NAMALWA (cell line): ENCODE measurements at places on chromosomes 5 and 9.

DNA sequence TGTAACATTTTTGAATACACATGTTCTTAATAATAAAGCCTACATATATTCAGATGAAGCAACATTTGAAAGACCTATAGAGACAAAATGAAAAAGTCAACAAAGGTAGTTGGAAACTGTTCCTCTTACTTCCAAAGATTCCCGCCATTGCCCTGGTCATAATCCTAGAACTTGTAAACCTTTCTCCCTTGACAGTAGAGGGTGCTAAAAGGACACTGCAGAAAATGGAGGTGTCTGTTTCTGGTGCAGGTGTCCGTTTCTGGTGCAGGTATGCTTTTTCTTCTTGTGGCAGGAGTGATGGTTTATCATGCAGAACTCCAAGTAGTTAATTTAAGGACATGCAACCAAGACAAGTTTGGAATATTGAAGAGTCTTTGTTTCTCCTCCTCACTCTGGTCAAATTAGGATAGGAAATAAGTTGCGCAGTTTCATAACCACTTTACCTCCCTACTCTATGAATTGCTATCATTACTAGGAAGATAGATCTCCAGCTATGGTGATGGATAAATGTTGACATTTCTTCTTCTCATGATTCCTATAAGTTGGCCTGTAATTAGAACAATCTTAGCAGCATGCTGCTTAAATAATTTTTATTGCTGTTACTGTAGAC is 56.0 kb upstream of the FAM174A start:
- peak; percentile 56 for DNase-seq

DNA sequence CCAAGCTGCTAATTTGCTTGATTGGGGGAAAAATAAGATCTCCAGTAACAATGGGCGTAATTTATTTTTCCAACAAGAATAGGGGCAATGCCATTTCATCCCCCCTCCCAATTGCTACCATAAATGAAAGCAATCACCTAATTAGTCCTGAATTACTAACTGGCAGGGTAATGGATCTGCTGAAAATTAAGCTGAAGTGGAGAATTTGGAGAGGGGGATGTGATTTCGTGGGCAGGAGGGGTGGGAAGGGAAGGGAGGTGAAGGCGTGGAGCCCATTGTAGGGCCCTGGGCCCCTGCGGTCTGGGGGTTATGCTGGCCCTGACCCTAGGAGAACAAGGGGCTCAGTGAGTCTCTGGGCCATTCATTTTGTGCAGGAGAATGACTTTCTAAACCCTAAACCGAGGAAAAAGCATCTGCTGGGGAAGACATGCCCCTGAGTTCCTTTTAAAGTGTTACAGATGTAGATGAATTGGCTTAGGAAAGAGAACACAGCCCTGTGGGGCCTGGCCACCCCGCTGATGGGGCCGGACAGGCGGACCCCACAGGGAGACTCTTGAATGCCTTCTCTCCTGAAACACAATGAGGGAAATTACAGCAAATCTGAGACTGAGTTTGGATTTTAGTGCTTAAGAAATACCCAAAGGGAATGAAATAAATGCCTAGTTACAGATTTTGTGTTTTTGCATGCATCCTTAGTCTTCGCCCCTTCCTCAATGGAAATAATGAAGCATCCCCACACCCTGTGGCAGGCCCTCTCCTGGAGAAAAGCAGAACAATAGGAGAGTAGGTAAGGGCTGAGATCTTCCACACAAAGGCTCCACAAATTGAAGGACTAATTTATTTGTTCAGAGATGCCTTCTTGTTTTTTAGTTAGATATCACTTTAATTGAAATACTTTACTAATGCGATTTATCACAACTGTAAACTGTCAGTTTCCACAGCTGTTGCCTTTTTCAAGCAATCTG is 143.2 kb downstream of the PSAT1 start:
- DNase-seq = no peak

DNA sequence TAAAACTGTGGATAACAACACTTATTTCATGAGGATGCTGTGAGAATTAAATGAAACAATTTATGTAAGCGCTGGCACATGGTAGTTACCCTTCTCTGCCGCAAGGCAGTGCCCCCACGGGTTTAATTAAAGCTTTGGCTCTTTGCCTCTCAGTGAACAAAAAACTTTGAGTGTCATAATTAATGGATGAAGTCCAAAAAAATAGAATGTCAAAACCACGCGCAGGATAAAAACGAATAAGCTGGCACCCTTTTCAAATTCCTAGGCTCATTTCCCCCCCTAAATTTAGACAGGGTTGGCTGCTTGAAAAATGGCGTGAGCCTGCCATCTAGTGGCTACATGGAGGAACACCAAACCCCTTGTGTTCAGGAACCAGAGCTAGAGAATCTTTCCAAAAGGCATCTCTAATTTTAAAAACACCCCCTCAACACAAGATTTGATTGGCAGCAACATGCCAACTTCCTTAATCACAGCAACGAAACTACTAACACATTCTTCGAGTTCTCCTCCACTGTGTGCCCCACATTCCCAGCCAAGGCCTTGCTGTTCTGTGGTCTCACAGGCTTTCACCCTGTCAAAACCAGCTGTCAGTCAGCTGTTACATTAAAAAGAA is 29.0 kb upstream of the CCNG1 start:
- peak; percentile 83 for DNase-seq

DNA sequence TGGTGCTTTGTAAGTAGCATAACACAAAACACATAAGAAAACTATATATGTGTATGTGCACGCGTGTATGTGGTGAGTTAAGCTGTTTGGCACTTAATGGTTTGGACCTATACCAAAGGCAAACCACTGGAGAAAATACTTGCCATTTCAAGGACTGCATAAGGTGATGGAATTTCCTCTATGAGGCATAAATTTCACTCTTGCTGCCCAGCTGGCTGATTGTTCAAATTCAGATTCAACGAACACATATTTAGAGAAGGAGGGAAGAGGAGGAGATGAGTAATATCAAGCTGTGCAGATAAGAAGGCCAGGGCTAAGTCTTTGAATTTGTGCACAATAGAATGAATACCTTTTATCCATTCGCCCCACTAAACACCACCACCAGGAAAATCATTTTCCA is 470.6 kb upstream of the MPDZ start:
- no peak for DNase-seq

DNA sequence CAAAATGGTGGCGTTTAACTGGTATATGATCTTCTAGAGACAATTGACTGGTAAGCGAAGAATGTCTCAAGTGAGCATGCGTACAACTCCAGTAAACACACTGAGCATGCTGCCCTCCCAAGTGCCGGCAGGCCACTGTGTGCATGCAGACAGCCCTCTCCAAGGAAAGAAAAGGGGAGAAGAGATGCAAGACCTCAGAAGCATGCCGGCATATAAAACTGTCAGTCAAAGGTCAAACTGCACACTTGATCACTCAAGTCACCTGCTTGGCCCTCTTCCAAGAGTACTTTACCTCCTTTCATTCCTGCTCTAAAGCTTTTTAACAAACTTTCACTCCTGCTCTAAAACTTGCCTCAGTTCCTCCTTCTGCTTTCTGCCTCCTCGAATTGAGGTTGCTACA is 910.2 kb downstream of the TAF11L14 start:
- DNase-seq = no peak

GRCh38 chr5:10695055-10695649 is 65.9 kb downstream of the DAP start:
- DNase-seq = peak; percentile 54

DNA sequence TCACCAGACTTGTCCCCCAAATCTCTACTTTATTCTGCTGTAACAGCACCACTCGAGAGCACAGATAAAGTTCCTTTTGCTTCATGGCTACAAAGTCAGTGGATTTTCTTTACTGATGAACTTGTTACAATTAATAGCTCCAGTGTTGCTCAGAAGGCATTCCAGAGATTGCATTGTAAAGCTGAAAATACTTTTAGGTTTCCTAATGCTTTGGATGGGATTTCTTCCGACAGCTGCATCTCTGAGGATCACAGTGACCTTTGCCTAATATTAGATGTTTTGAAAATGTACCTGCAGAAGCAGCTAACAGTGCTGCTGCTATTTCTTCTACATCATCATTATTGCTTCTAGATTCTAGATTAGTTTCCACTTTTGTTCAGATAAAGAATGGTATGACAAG is 58.8 kb upstream of the TMEM171 start:
- no peak for DNase-seq

DNA sequence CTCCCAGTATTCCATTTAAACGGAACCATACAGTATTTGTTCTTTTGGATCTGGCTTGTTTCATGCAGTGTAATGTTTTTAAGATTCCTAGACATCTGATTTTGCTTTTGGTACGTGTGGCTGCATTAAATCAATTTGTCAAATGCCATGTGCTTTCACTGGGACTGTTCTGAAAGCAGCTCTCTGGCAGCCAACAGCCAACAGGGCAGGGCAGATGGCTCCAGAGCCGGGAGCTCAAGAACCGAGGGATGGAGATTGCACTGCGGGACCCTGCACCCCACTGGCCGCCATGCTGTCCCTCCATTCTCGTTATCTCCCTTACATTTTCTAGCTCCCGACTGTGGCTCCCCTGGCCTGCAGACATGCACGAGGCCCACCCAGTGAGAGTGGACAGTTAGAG is 33.4 kb upstream of the AIF1L start:
- DNase-seq = no peak

DNA sequence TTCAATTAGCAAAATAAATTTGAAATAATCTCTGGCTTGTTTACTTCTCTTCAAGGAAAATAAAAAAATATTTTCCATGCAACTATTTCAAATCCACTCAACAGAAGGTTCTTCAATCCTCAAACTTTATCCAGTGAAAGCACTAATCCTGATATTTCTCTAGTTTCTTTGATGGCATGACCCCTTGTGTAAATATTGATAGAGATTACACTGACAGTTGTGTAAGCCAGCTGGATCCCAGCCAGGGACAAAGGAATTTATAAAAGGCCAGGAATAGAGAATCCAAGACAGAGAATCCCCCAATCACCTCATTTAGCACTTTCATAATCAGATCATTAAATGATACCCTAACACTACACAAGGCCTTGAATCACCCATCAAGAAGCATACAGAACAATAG is 135.2 kb downstream of the GNA14 start:
- DNase-seq = no peak

GRCh38 chr5:96572864-96573512 is 89.2 kb upstream of the CAST start:
- DNase-seq = no peak

GRCh38 chr5:36880761-36881160 is 4.2 kb downstream of the NIPBL start:
- no peak for DNase-seq

DNA sequence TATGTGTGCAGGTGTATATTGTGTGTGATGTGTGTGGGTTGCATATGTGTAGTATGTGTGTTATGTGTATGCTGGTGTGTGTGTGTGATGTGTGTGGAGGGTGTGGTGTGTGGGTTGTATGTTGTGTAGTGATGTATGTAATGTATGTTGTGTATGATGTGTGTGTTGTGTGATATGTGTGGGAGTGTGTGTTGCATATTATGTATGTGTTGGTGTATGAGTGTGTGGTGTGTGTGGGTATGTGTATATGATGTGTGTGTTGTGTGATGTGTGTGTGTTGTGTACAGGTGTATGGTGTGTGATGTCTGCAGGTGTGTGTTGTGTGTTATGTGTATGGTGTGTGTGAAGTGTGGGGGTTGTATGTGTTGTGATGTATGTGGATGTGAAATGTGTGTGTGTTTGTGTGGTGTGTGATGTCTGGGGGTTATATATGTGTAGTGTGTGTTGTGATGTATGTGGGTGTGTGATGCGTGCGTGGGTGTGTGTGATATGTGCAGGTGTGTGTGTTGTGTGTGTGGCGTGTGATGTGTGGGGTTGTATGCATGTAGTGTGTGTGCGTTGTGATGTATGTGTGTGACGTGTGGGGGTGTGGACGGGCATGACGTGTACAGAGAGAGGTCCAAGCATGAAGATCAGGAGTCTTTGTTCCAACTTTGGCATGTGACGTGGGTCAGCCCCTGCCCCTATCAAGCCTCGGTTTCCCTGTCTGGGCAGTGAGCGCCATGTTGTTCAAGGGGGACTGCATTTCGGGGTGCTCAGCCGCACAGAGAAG is 8.5 kb upstream of the CRB2 start:
- DNase-seq = no peak

GRCh38 chr9:89806371-89807100 is 201.7 kb downstream of the GADD45G start:
- no peak for DNase-seq

DNA sequence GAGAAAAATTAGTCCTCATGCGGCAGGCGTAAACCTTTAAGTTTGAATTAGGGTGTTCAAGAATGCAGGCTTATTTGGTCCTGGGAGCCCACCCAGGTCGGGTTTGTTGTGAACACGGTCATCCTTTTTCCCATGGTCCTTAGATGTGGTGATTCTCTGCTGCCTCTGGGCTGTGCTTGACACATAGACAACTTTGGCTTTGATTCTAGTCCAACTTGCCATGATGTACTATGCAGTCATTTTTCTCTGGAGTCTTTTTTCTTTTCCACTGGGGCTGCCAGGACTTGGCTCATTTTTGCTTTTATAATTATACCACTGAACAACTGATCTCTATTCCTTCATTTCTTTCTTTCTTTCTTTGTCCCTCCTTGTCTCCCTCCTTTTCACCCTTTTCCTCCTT is 218.6 kb downstream of the SREK1 start:
- no peak for DNase-seq

GRCh38 chr9:136174779-136175615 is 29.9 kb downstream of the LHX3 start:
- no peak for DNase-seq
